ENCODE measurements at places on chromosomes 11 and 22. TPM values are rescaled to one million over a fixed set of nuclear protein-coding genes. Genes with fewer than 3 reads are reported as not detected.

DNA sequence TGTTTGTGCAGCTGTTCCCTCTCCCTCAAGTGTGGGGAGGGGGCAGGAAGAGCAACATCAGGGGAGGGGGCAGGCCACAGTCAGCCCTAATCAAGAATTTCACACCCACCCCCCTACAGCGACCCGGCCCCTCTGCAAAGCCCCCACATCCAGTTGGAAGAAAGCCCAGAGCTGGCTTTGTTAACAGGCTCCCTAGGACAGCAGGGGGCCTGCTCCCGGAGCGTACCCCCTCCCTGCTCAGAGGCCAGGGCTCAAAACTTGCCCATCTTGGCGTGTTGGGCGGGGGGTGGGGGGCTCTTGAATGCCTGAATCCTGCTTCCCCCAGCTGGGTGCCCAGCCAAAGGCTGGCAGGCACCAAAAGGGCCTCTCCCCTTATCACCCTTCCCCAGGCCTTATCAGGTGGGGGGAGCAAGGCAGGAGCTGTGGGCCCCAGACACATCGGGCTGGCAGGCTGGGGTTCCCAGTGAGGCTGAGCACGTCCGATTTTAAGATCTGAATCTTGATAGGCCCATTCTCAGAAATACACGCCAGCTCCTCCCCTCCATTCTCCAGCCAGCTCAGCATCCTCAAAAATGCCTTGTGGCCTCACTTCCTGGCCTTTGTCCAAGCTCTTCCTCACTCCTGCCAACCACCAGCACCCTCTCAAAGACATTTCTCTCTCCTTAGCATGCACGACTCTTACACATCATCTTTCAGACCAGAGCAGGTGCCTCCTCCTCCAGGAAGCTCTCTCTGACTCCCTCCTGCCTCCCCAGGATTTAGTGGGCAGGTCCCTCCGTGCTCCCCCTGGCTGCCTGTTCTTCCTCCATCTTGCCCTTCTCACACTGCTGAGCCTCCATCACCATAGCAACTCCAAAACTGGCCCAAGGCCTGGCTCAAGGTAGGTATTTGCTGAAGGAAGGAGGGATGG, 384.8 kb downstream of the MN1 start:
- no peaks in the 10 kb centered on the region for H3K4me1 ChIP-seq
- no peak overlapping the region for H3K4me3 ChIP-seq
- no peak overlapping the region for H3K27ac ChIP-seq
- no peak for DNase-seq

DNA sequence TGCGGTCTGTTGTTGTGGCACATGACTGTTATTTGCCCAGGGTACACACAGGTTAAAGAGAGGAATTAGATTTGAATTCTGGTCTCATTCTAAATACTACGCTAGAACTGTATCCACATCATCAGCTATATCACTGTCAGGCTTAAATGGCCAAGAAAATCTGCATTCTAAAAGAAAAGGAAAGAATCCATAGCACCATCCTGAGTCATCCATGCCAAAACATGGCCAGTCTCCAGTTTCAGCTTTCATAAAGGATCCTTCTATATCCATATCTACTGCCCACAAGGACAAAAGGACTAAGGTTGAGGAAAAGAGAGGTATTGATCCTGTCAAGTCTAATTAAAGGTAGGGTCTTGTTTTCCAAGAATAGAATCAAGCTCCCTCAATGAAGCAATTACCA, 73.6 kb upstream of the GDPD4 start:
- no peak for DNase-seq
- H3K4me3 ChIP-seq = no peak overlapping the region
- H3K36me3 ChIP-seq = no peaks in the 10 kb centered on the region

DNA sequence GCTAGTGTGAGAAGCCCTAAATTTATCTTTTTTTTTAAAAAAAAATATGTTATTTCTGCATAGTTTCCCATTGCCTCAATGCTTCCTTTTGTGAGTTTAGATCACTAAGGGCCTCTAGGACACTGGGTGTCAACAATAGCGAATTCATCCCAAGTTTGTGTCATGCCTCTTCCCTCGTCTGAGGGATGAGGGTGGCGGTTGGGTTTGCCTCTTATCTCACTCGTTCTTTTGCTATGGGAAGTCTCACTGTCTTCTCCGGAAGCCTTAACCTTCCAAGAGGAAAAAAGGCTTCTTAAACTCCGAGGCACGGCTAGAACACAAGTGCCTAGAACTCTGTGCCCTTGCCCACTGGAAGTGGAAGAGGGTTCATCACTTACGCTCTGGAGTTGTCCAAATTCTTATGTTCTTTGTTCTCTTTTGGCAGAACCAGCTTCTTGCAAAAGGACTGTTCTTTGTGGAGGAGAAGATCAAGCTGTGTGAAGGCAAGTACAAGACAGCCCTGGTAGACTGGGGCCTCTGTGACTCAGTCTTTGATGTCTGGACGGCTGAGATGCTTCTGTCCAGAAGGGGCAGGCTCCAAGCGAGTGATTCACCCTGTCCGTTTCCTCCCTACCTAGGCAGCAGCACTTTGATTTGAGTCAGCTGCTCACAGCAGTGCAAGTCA, 78.5 kb downstream of the TRAF6 start:
- no peaks in the 10 kb centered on the region for H3K4me1 ChIP-seq
- no peaks in the 10 kb centered on the region for H3K27me3 ChIP-seq

GRCh38 chr11:61507962-61508861, at the start of gene LRRC10B:
LRRC10B (plus strand) TSS chr11:61508749; CDS start chr11:61508999, 250 bp downstream.
- peak within 1 kb of the TSS; percentile 76 for H3K4me3 ChIP-seq
- H3K27me3 ChIP-seq = peaks cover 10% of the 10 kb centered on the region
- no peak within 1 kb of the TSS for H3K27ac ChIP-seq
- no peaks in the 10 kb centered on the region for H3K36me3 ChIP-seq
- peak; percentile 82 for DNase-seq
- peaks cover 22% of the 10 kb centered on the region for H3K4me1 ChIP-seq

- DNase-seq = no peak
- no peak overlapping the region for H3K4me3 ChIP-seq
- H3K27me3 ChIP-seq = no peaks in the 10 kb centered on the region
- H3K27ac ChIP-seq = no peak overlapping the region
Observed at GRCh38 chr11:35007277-35007676, 90.9 kb downstream of the PDHX start.

- H3K4me1 ChIP-seq = peaks cover 6% of the 10 kb centered on the region
- DNase-seq = no peak
- H3K36me3 ChIP-seq = no peaks in the 10 kb centered on the region
- no peak overlapping the region for H3K27ac ChIP-seq
Observed at GRCh38 chr22:45881524-45881875, 95.5 kb downstream of the WNT7B start.

DNA sequence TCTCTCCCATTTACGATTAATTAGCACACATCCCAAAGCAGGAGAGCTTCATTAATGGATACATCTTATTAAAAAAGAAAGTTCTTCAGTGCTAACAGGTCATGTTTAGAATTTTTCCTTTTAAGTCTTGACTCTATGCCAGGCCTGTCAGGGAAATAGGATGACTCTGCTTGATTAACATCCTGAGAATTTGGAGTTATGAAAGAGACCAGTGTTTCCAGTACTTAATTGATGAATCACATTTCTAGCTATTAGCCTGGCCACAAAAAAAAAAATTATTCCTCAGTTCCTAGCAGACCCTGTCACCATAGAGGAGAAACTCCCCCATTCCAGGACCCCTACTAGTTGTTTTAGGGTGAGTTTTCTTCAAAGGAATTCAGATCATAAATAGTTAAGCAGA, 23.6 kb upstream of the ME3 start:
- no peak overlapping the region for H3K4me3 ChIP-seq
- H3K36me3 ChIP-seq = no peaks in the 10 kb centered on the region
- no peak overlapping the region for H3K27ac ChIP-seq
- H3K27me3 ChIP-seq = no peaks in the 10 kb centered on the region

GRCh38 chr22:40247976-40248375, 70.3 kb downstream of the TNRC6B start:
- H3K27me3 ChIP-seq = no peaks in the 10 kb centered on the region
- DNase-seq = no peak
- H3K27ac ChIP-seq = no peak overlapping the region

DNA sequence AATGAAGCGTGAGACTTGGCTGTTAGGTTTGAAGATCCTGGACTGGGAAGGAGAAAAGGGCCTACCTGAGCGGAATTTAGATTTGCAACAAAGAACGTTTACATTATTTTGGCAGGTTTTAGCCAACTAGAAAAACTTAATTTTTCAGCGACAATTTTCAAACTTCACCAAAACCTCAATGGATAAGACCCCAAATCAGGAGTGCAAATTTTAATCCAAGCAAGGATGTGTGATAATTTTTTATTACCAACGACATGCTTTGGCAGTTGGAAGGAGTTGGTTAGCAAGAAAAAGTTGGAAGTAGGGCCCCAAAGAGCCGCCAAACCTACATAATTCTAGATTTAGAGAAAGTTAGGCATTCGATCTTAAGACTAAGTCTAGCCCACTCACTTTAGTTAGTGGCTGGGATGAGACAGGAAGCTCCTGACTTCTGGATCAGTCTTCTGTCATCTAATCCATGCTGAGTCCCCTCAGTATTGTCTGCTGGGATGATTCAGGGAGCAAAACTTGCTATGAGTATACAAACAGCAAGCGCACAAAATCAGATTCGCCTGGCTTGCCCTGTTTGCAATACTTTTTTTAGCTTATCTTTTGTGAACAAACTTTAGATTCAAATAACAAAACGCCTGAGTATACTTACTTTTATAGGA, 787 bp upstream of the RDX start:
- H3K27me3 ChIP-seq = no peaks in the 10 kb centered on the region
- peak overlapping the region; percentile 28 for H3K27ac ChIP-seq
- H3K4me1 ChIP-seq = peaks cover 6% of the 10 kb centered on the region
- peak overlapping the region; percentile 76 for H3K4me3 ChIP-seq
- no peak for DNase-seq
- H3K36me3 ChIP-seq = no peaks in the 10 kb centered on the region

GRCh38 chr11:70241709-70242108, 28.8 kb upstream of the PPFIA1 start:
- peaks cover 3% of the 10 kb centered on the region for H3K27me3 ChIP-seq
- no peak for DNase-seq
- H3K36me3 ChIP-seq = no peaks in the 10 kb centered on the region
- H3K4me1 ChIP-seq = no peaks in the 10 kb centered on the region
- no peak overlapping the region for H3K4me3 ChIP-seq
- no peak overlapping the region for H3K27ac ChIP-seq

DNA sequence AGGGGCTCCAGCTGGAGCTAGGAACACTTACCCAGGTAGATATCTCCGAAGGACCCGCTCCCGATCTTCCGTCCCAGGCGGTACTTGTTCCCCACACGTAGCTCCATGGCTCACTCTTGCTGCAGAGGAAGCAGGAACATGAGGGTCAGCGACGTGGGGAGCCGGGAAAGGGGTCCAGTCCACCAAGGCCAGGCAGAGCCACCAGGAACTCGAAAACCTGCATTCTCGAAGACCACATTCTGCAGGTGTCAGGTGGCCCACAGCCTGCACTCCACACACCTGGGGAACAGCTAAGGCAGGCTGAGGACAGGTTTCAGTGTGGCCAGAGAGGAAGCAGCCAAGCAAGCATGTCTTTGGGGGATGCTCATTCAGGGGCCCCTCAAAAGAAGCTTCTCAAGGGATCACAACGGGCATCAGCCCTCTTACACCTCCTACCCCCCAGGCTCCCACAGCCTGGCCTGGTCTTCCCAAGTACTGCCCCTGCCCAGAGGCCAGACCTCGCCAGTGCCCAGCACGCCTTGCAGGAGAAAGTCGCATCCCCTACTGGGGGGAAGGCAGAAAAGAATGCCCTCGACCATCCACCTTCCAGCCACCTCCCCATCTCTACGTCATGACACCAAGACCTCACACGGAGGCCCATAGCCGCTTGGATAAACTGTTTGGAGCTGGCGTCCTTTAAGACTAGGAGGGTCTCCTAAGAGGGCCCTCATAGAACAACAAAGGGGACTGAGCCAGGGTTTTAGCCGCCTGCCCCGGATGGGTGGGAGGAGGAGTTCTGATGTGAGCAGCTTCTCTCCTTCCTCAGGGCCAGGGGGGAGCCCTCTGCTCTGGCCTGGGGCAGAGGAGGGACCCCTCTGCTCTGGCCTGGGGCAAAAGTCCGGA, 2.9 kb downstream of the CSNK1E start:
- peak overlapping the region; percentile 99 for H3K27ac ChIP-seq
- no peak for DNase-seq
- peaks cover 40% of the 10 kb centered on the region for H3K4me1 ChIP-seq
- H3K36me3 ChIP-seq = no peaks in the 10 kb centered on the region
- H3K4me3 ChIP-seq = peak overlapping the region; percentile 96
- H3K27me3 ChIP-seq = peaks cover 9% of the 10 kb centered on the region

DNA sequence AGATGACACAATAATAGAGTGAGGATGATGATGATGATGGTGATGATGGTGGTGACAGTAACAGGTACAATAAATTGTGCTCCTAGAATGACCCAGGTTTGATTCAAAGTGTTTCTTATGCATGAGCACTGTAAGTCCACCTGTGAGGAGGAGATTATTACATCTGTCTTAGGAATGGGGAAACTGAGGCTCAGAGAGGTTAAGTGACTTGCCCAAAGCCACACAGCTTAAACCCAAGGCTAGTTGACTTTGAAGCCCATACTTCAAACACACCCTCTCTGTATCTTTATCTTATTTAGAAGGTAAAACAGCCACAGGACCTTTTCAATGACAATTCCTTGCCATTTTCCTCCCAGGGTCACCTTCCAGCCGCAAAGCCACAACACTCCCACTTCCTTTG, 88.9 kb downstream of the MIAT start:
- no peak overlapping the region for H3K4me3 ChIP-seq
- H3K27ac ChIP-seq = no peak overlapping the region
- no peaks in the 10 kb centered on the region for H3K4me1 ChIP-seq
- H3K27me3 ChIP-seq = peaks cover 2% of the 10 kb centered on the region
- DNase-seq = no peak

DNA sequence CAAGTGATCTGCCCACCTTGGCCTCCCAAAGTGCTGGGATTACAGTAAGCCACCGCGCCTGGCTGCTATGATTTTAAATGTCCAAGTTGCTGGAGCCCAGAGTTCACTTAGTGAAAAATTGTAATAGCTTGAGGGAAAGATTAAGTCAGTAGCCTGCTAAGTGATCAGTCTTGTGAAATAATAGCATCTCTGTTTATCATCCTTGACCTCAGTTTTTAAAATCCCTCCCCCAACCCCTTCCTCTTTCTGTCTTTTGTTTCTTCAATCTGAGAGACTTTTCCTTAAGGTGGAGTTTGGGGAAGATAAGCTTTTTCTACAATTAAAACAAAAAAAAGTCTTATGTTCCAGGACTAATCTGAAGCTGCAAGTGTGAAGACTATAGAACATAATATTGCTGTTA, 6.4 kb downstream of the HIPK3 start:
- DNase-seq = no peak
- peaks cover 20% of the 10 kb centered on the region for H3K4me1 ChIP-seq
- no peaks in the 10 kb centered on the region for H3K36me3 ChIP-seq
- peaks cover 6% of the 10 kb centered on the region for H3K27me3 ChIP-seq

- no peaks in the 10 kb centered on the region for H3K27me3 ChIP-seq
- no peak overlapping the region for H3K27ac ChIP-seq
- H3K36me3 ChIP-seq = peaks cover under 1% of the 10 kb centered on the region
- no peak for DNase-seq
- H3K4me3 ChIP-seq = no peak overlapping the region
- peaks cover 7% of the 10 kb centered on the region for H3K4me1 ChIP-seq
Observed at GRCh38 chr11:11309906-11310305, 43.1 kb downstream of the CSNK2A3 start.

CARD16 gene
- not detected for total RNA-seq

KRTAP5-8 gene
- total RNA-seq = not detected

MS4A15 gene
- not detected for total RNA-seq

KRTAP5-11 gene
- not detected for total RNA-seq

OR2AG2 gene
- 0.78 TPM for total RNA-seq

All from glutamatergic neuron (in vitro differentiated cells).